ENCODE measurements at places on chromosomes 2 and 18. TPM values are rescaled to one million over a fixed set of nuclear protein-coding genes. Genes with fewer than 3 reads are reported as not detected.

PRSS56 gene
- not detected for total RNA-seq

SULT1C4 gene
- total RNA-seq = 9.6 TPM

DNA sequence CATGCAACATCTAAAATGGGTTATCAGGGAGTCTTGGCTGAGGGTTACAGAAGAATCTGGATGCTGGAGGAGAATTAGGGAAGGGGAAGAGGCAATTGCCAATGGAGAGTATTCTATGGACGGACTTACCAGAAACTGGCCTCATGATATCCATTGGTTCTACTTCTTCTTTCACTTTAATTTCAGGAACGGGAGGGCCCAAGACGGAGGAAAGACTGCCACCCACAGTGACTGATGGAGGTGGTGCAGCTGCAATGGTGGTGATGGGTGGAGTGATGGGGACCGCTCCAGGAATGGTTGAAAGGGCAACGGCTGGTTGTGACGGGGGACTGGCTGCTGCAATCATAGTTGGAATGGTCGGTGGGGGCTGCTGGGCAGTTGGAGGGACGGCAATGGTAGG is 69.1 kb upstream of the AMMECR1L start:
- DNase-seq = no peak

GRCh38 chr2:98378901-98379300 is 32.6 kb downstream of the CNGA3 start:
- DNase-seq = peak; percentile 73

Data from left cardiac atrium (tissue), 4 donors.